ENCODE measurements at places on chromosomes 4 and X.

- DNase-seq = no peak
These were observed 2.2 kb upstream of the SLC38A5 start for GRCh38 chrX:48472225-48472624.

DNA sequence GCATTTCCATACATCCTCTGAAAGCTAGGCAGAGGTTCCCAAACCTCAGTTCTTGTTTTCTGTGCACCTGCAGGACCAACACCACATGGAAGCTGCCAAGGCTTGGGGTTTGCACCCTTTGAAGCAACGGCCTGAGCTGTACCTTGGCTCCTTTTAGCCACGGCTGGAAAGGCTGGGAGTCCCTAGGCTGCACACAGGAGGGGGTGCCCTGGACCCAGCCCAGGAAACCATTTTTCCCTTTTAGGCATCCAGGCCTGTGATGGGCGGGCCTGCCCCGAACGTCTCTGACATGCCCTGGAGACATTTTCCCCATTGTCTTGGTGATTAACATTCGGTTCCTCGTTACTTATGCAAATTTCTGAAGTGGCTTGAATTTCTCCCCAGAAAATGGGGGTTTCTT lies 17.4 kb upstream of the PCSK1N start:
- DNase-seq = no peak

- DNase-seq = no peak
These were observed 62.5 kb downstream of the PAQR3 start for GRCh38 chr4:78876568-78877320.

GRCh38 chrX:93538575-93538974 lies 134.8 kb downstream of the NAP1L3 start:
- no peak for DNase-seq

- DNase-seq = no peak
These were observed 67.1 kb upstream of the ZNF518B start for GRCh38 chr4:10524196-10524833.

DNA sequence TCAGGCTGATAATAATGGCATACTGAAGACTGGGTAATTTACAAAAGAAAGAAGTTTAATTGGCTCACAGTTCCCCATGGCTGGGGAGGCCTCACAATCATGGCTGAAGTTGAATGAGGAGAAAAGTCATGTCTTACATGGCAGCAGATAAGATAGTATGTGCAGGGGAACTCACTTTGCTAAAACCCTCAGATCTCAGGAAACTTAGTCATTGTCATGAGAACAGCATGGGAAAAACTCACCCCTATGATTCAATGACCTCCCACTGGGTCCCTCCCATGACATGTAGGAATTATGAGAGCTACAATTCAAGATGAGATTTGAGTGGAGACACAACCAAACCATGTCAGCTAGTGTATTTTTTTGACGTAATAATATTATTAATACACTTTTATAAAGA lies 149.8 kb upstream of the BOD1L1 start:
- DNase-seq = no peak

GRCh38 chr4:119035951-119036737 lies 99.5 kb upstream of the MYOZ2 start:
- DNase-seq = no peak

DNA sequence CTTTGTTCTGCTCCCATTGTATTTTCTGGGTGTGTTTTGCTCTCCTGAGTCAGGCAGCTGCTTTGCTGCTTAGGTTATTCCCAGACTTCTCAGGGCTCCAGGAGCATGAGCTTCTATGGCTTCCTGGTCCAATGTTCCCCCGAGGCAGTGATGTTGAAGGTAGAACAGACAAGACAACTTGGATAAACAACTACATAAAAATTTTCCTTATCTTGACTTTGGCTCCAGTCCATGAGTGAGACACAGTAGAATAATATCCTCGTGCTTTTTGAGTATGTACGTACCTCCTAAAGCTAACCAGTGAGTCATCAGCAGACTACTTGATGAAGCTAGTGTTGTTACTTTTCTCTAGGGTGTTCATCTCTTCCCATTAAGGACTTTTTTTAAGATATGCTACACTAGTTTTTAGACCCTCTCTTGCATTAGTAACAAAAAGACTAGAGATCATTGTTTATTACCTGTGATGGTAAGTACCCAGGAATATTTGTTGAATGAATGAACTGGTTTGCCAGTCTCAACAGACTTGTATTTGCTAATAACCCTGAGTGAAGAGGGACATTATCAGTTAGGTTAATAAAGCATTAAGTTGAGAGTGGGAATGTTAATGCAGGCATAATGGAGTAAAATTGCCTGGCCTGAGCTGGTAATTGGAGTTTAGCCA lies 131.9 kb downstream of the FHIP1A start:
- no peak for DNase-seq

- DNase-seq = no peak
These were observed 34.6 kb downstream of the SEPTIN11 start for GRCh38 chr4:76984127-76984526.

- DNase-seq = no peak
These were observed 32.7 kb upstream of the CRMP1 start for GRCh38 chr4:5925419-5926200.

DNA sequence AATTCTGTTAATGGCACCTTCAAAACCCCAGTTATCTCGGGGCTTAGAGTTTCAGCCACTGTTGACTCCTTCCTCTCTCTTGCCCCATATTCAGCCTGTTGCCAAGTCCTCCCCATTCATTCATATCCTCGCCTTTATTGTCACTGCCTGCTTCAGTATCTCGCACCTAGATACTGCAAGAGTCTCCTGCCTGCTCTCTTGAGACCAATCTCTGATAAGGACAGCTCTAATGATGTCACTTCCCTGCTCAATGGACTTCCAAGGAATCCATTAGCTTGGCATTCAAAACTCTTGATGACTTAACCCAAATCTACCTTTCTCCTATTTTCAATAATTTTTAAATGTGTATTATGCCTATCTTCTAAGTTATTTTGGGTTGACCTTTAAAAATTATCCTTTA lies 1.1 kb upstream of the UBE2A start:
- no peak for DNase-seq

DNA sequence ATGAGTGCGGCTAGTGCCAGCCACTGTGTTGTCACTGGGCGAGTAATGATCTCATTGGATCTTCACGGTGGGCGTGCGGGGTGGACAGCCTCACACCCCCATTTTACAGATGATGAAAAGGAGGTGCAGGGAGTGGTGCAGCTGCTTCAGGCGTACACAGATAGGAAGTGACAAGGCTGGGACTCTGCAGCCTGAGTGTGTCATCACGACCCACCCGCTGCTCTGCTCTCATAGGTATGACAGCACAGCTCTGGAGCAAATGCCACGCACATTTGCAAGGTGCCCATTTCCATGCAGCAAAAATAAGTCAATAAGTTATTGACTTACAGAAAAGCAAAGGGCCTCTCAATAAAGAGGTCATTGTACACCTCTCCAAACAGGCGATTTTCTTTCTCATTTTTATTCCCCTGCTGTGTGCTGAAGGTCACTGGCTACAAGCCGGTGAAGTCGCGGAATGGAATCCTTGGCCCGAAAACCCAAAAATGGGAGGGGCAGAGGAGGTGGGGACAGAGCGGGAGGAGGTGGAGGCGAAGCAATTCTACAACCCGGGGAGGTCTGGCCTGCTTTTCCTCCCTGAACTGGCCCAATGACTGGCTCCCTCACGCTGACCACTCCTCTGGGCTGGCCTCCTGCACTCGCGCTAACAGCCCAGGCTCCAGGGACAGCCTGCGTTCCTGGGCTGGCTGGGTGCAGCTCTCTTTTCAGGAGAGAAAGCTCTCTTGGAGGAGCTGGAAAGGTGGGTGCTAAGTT lies at the start of gene SOD3:
Gene SOD3 (plus strand): TSS at position 658 of the 750 bp plus-strand sequence. CDS start 3,949 bp downstream, outside the sequence.
- no peak for DNase-seq

- DNase-seq = no peak
These were observed 47.5 kb downstream of the DCTD start for GRCh38 chr4:182869697-182870096.

GRCh38 chr4:134278675-134279074 lies 77.1 kb upstream of the PABPC4L start:
- DNase-seq = no peak

- no peak for DNase-seq
These were observed 69.7 kb upstream of the PPP3CA start for GRCh38 chr4:101417046-101417445.

- DNase-seq = no peak
These were observed 231.4 kb downstream of the QDPR start for GRCh38 chr4:17280261-17281018.

All from activated naive CD8-positive, alpha-beta T cell treated with anti-CD3 and anti-CD28 coated beads for 36 hours (primary cell).